ENCODE measurements at places on chromosomes 3 and 15. TPM values are rescaled to one million over a fixed set of nuclear protein-coding genes. Genes with fewer than 3 reads are reported as not detected.

- no peak for DNase-seq
Observed at GRCh38 chr15:99421172-99421656, 144.6 kb upstream of the MEF2A start.

DNA sequence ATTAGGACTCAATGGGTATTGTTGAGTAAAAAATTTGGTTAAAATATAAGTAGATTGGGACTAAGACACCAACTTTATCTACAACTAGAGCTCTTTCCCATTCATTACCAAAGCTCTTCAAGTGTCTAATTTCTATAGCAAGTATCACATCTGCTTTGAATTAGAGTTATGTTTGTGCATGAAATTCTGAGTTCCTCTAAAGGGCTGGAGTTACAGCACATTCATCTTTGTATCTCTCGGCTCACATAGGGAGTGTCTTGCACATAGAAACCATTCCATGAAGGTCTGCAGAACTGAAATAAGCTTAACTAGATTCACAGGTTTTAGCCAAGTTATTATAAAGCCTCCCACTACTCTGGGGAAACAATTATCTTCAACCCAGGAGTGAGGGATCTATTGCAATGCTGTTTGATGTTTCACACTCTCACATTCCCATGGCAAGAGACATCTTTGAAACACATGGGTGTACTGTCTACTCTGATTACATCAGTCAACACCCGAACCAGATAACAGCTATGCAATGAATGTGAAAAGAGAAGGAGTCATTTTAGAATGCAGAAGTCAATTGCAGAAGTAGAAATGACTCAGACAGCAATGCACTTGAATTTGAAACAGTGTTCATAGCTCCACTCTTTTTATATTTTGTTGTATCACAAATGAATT is 93.1 kb upstream of the KBTBD8 start:
- no peak for DNase-seq

DNA sequence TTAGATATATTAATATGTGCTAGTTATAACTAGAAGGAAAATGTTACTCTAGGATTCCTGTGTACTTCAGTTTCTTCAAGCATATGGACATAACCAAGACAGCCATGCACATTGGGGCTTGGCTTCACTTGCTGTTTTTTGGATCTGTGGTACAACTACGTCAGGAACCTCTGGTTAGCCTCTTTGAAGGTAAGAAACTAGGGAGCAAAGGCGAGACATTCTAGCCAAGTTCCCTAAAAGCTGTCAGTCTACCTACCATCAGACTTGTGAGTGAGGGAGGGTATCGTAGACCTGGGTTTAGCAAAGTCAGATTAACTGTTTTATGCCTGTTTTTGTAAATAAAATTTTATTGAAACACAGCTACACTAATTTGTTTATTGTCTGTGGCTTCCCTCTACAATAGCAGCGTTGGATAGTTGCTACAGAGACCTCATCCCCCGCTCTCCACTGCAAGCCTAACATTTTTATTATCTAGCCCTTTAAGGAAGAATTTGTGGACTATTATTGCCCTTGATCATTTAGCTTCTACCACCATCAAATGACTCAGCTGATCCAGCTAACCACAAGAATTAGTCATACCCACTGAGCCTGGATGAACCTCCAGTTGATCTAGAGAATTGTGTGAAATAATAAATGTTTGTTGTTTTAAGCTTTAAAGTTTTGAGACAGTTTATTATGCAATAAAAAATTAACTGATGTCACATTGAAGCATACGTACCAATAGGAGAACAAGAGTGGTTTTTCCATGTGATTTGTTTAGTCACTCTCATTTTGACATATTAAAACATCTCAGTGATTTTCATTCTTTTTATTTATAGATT is 58.1 kb downstream of the RSRC1 start:
- no peak for DNase-seq

GRCh38 chr15:93378558-93378957 is 289.5 kb upstream of the RGMA start:
- no peak for DNase-seq

DNA sequence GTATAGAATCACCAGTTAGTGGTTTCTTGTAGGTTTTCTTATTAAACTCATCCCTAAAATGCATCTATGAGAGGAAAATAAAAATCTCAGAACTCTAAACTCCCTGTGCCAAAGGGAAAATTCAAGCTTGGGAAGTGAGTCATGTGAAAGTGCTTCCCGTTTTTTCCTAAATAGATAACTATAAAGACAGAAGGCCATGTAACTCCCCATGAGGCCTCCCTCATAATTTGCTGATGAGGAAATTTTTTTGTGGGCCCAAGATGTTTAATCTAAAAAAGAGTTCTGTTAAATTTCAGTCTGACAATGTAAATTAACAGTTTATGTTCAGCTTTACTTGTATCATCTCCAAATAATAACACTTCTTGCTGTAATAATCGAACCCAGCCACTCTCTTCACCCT is 1273.9 kb downstream of the OTOL1 start:
- no peak for DNase-seq

- no peak for DNase-seq
Observed at GRCh38 chr3:35658686-35659085, 19.4 kb downstream of the ARPP21 start.

GRCh38 chr3:189277711-189278110 is 105.9 kb downstream of the TPRG1 start:
- no peak for DNase-seq

DNA sequence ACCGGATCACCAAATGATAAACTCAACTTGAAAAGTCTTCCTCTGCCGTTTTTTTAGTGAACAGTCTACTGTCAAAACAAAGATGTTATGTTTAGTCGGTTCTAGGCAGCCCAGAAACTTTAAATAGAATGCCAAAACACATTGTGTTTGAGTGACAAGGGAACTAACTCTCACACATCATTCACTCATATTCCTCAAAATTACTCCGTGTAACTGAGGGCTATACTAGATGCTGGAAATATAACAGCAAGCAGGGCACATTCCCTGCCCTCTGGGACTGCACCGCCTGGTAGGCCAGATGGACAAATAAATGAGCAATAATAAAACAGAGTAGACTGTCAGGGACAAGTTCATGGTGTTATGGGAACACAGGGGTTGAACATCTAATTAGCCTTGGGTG is 251.4 kb downstream of the MAGI1 start:
- no peak for DNase-seq

GRCh38 chr3:146156095-146156494 is 4.9 kb downstream of the PLOD2 start:
- no peak for DNase-seq

- DNase-seq = no peak
Observed at GRCh38 chr15:94416820-94417219, 185.5 kb downstream of the MCTP2 start.

- no peak for DNase-seq
Observed at GRCh38 chr3:116591236-116591635, 118.3 kb upstream of the TUSC7 start.

- no peak for DNase-seq
Observed at GRCh38 chr3:171584100-171584499, 123.9 kb upstream of the TNIK start.

GRCh38 chr15:45328663-45329062 is 49.7 kb downstream of the GATM start:
- peak; percentile 18 for DNase-seq

DNA sequence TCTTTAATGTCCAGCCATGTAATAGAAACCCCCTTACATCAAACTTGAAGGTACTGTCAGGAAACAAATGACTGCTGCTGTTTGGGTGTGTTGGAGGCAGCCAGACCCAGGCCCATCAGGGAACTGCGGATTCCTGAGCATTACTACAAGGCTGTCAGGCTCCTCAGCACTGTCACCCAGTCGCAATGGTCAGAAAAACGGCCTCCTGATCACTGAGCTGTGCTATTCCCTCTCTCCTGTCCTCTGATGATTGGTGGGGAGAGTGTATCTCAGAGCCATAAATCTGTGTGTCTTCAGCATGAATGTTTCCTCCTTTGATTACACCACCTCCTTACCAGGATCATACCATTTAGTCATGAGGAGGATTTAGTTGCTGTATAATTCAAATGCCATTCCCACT is 135.2 kb upstream of the GADL1 start:
- peak; percentile 9 for DNase-seq

DNA sequence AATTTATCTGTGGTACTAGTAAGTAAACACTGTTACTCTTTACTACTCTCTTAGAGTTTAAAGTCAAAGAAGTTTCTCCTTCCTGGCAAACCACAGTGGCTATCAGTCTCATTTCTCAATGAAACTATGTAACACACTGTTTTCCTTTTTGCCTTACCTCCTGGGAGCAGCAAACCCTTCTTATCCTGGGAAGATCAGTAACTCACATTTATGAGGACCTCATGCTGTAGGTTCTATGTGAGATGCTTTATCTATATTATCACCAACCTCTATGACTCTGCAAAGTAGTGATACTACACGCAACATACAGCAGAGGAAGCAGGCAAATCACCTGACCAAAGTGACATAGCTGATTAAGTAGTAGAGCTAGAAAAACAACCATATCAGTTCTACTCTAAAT is 35.3 kb downstream of the PBRM1 start:
- DNase-seq = no peak

DNA sequence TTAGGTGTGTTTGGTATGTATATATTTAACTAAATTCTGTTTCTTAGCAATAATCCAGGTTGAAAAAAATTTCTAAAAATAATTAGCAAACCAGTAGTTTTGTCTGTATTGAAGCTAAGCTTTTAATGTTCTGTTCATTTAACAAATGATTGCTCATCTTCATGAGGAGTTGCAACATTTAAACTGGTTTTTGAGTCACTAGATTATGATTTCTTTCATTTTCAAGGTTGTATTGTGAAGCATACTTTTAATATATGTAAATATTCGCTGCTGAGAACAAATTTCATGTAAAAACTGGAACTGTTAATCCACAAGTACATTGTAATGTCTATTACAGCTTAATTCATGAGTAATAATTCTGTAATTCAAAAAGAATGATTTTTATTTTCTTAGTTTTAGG is 192.7 kb downstream of the MBNL1 start:
- no peak for DNase-seq

DNA sequence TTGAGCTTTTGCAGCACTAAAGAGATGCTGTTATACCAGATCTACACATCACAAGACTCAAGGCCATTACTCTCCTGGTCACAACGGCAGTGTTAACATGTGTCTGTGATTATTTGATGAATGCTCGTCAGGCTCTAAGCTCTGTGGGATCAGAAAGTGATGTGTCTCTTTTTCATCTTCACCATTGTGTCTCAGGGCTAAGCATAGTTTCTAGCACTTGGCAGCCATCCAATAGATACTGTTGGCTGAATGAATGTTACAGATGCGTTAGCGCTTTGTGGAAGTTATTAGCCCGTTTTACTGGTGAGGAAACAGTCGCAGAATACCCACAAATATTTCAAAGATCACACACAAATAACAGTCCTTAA is 1.2 kb upstream of the FAM81A start:
- DNase-seq = no peak

DNA sequence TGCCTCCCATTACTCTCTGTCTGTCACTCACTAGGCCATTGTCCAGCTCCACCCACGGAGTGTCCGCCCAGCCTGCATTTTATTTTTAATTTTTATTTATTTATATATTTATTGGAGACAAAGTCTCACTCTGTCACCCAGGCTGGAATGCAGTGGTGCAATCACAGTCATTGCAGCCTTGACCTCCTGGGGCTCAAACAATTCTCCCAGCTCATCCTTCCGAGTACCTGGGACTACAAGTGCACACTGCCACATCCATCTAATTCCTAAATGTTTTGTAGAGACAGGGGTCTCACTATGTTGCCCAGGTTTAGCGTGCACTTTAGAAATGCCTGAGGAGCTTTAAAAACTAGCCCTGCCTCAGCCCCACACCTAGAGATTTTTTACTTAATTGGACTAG is 141.5 kb downstream of the LIPC start:
- no peak for DNase-seq

DNA sequence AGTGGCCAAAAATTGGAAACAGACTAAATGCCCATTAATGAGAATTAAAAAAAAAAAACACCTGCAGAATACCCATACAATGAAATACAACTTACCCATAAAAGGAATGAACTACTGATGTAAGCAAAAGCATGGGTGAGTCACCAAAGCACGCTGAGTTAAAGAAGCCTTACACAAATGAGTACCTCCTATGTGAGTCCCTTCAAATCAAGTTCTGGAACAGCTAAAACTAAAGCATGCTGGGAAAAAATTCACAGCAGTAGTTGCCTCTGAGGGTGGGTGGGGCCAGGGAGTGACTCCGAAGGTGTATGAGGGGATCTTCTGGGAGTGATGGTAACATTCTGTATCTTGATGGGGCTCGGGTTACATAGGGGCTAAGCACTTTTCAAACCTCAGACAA is 11.4 kb downstream of the MYO5C start:
- DNase-seq = no peak

Gene LEO1
- total RNA-seq = 34.7 TPM

Gene SKIC8
- total RNA-seq = 47.0 TPM

Gene CMTM7
- 32.2 TPM for total RNA-seq

Gene IL16
- total RNA-seq = not detected

Gene DUOXA1
- not detected for total RNA-seq

Gene KIF23
- 103 TPM for total RNA-seq

Gene IL20RB
- total RNA-seq = 4.6 TPM

Gene MINDY2
- 40.3 TPM for total RNA-seq

Gene GRM7
- total RNA-seq = not detected

Gene GRK7
- not detected for total RNA-seq

Gene TBC1D2B
- 17.8 TPM for total RNA-seq

Gene CCDC13
- 0.45 TPM for total RNA-seq

Gene CISH
- 3.6 TPM for total RNA-seq

All from GM23338 (cell line).